ENCODE measurements at places on chromosomes 16 and 17.

- no peak for DNase-seq
These were observed 19.2 kb downstream of the SLC16A3 start for GRCh38 chr17:82247856-82248671.

- DNase-seq = peak; percentile 89
These were observed 215.9 kb downstream of the RPTOR start for GRCh38 chr17:80760511-80760911.

DNA sequence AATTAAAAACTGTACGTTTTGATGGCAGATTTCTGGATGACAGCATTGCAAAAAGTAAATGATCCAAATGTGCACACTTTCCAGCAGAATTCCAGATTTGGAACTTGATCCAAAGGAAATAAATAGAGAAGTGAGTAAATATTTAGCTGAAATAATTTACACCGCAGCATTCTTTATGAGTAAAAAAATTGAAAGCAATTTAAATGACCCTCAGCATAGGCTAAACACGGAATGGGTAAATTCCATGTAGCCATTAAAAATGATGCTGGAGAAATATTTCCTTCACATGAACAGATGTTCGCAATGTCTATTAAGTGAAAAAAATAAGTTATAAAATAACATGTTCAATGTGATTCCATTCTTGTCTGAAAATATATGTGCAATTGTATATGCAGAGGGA is 424.8 kb downstream of the HS3ST3B1 start:
- no peak for DNase-seq

DNA sequence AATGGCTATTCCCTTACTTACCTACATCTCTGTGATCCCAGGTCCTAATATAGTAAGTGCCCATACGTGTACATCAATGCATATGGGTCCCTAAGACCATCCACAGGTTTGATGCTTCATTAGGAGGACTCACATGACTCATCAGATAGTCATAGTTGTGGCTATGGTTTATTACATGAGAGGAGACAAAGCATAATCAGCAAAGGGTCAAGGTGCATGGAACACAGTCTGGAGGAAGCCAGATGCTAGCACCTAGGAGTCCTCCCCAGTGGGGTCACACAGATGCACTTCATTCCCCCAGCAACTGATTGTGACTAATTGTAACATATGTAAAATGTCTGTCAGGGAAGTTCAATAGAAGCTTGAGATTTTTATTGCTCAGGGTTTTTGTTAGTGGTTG is 42.8 kb downstream of the PHKB start:
- no peak for DNase-seq

- DNase-seq = no peak
These were observed 275.1 kb upstream of the HSBP1 start for GRCh38 chr16:83532634-83533033.

Data from NCI-H187 treated with DMSO at 0.1 percent for 48 hours (cell line).